CD4-positive, alpha-beta T cell treated with Interleukin-2 at 100 ng/mL for 4 hours (primary cell): ENCODE measurements at places on chromosomes 5 and 9.
A peak's percentile ranks its signal among the peaks of the same experiment; 100 is the strongest.

GRCh38 chr9:70595211-70595610 lies 180.8 kb upstream of the KLF9 start:
- no peak for DNase-seq

DNA sequence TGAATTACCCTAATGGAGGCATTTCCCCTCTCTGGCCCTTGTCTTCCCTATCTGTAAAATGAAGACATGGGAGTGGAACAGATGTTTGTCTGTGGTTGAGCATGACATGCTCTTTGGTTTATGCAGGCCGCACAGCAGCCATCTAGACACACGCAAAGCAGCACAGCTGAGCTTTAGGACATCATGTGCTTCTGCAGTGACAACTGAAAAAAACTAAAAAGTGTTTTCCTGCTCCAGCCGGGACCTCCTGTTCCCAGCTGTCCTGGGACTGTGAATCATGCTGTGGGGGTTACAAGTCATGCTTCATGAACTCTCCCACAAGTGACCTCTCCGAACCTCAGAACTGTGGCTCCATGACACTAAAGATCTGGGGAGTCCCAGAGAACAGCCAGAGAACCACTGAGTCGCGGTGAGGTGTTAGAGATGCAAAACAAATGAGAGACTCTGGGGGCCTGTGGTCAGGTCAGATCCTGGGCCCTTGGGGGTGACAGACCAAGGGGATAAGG lies 1.7 kb downstream of the SMIM3 start:
- DNase-seq = no peak

DNA sequence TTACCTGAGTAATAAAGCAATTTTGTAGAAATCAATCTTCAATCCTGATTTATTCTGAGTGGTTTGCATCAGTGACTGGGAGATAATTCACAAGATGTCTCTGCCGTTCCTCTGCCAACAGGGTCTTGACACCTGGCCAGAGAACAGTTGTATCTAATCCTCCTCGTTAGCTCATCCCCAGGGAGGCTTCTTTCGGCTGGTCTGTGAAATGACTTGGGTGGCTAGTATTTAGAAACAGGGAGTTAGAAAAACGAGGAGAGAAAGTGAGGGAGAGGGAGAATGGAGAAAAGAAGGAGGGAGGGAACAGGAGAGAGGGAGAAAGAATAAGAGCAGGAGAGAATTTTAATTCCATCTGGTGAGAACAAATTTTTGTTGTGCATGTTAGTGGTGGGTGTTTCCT lies 600.2 kb upstream of the TLE4 start:
- no peak for DNase-seq

- DNase-seq = no peak
Measured at GRCh38 chr5:81297531-81297930, 3.9 kb upstream of the ZCCHC9 start.

- peak; percentile 60 for DNase-seq
Measured at GRCh38 chr5:117454716-117455212, 880.1 kb upstream of the SEMA6A start.

GRCh38 chr5:84301535-84301934 lies 83.1 kb downstream of the EDIL3 start:
- DNase-seq = no peak

GRCh38 chr9:7707934-7708333 lies 91.6 kb downstream of the DMAC1 start:
- DNase-seq = no peak

GRCh38 chr5:62143268-62144229 lies 162.5 kb upstream of the KIF2A start:
- no peak for DNase-seq

DNA sequence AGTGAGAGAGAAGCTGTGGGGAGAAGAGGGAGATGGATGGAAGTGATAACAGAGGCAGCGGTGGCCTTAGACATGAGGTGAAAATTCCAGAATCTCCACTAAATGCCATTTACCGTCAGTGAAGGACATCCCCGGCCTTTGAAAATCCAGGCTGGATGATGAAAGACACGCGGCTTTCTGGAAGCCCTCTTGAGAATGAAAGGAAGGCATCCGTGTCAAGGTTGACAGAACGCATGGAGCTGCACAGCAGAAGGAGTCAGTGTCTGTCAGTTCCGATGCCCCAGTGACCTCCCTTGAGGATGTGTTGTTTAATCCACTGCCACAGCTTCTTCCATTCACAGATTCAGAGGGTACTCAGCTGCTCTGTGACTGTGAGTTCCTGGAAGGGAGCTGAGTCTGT lies 114.9 kb downstream of the ICE1 start:
- DNase-seq = no peak

- DNase-seq = no peak
Measured at GRCh38 chr9:127084076-127085039, 38.1 kb downstream of the ANGPTL2 start.
